Activated CD4-positive, CD25-positive, alpha-beta regulatory T cell (primary cell): ENCODE measurements at places on chromosomes 1 and 21.

GRCh38 chr21:46153247-46154154, 1.9 kb downstream of the FTCD start:
- no peak for DNase-seq

DNA sequence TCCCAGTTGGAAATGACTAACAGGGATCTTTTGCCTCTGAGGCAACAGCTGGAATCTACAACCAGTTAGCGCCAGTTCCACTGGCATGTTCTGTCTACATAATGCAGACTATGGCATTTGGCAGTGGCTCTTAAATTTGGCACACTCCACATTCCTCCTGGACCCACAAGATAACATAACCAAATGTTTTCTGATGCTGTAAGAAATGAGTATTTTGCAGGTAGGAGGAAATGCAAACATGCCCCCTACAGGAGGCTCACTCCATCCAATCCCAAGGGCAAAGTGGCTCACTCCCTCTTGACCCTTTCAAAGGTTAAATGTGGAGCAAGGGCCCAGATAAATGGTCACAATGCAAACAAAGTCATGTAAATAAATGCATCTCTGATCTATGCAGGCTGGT, 129.2 kb upstream of the PROX1 start:
- no peak for DNase-seq

DNA sequence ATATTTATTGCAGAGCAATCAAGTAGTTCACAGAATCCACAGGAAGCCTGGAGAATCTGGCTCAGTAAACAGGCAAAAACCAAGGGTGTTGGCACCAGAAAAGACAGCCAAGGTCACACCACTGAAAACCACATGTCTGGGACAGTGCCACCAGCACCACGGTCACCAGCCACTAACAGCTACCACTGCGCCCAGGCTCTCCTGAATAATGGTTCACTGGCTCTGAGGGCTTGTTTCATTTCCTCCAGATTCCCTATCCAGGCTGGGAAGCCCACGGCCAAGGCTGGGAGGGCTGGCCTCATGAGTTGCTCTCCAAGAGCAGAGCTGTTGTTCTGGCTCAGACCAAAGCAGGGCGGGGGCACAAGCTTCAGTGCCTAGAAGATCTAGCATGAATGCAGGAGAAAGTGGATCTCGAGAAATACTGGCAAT, 54.5 kb upstream of the PTGFRN start:
- DNase-seq: no peak

DNA sequence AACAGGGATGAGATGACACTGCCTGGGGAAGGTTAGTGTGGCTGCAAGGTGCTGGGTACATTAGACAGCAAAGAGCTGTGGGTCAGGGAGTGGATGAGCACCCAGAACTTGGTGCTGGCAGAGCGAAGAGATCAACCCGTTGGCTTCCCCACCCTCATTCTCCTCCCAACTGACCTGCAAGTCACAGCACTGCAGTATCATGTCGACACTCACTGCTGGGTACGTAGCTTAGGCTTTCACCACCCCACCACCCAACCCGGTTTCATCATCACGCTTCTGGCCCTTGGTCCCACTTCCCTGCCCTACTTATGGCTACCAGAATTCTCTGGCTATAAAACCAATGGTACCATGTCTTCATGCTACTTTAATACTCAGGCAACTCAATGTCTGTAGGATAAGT, 73.6 kb upstream of the LYST start:
- no peak for DNase-seq

DNA sequence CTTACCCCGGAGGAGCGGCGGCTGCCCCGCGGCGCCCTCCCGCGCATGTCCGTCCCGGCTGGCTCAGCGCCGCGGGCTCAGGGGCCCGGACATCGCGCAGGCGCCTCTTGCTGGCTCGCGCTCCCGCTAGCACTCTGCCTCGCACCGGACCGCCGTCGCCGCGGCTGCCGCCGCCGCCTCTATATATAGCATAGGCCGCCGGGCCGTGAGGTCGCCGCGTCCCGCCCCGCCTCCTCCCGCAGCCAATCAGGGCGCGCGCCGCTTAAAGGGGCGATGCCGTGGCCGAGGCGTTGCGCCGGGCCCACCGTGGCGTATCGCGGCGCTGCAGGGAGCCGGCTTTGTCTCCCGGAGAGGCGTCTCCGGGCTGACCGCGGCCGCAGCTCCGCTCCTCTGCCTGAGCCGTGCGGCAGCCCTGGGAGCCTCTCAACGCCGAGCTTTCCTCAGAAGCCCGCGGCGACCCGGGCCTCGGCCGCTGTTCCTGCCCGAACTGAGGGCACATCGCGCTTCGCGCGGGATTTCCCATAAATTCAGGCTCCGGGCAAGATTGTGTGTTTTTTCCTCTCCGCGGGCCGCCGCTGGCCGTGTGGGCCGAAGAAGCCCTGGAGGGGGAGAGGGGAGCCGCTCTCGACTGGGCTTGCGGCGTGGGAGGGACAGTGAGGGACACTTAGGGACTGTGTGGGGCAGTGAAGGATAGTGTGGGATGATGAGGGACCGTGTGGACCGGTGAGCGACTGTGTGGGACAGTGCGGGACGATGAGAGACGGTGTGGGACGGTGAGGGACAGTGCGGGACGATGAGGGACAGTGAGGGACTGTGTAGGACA, at the start of gene ERRFI1:
TSS of gene ERRFI1 (minus strand) at position 157 of the 823 bp plus-strand sequence. CDS start 10,690 bp downstream, outside the sequence.
- DNase-seq: peak; percentile 80

GRCh38 chr1:246725191-246725590, 982 bp downstream of the SCCPDH start:
- DNase-seq: no peak

- DNase-seq: no peak
Observed at GRCh38 chr1:161193561-161194235, 5.2 kb downstream of the ADAMTS4 start.

DNA sequence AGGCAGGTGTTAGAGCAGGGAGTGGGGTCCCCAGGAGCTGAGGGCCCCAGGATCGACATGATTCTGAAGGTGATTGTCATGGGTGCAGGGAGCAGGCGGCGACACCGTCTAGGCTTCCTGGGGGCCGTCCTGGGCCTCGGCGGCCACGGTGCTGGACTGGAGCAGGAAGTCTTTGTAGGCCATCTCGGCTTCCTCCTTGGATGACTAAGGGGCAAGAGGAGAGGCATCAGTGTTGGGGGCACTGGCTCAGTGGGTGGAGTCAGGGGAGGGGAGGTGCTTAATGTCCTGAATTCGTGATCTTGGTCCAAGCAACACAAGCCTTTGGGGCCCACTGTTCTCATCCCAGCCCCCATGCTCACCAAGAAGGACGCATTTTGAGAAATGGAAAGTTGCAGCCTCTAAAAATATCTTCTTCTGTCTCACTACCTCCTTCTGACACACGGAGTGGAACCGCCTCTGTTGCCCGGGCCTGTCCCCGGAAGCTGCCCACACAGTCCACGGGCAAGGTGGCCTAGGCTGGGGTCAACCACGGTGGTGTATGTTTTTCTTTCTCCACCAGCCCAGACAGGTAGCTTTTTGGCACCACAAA, 8.6 kb upstream of the FCMR start:
- no peak for DNase-seq

- peak; percentile 8 for DNase-seq
Observed at GRCh38 chr1:205440476-205441317, 15.1 kb downstream of the BLACAT1 start.

DNA sequence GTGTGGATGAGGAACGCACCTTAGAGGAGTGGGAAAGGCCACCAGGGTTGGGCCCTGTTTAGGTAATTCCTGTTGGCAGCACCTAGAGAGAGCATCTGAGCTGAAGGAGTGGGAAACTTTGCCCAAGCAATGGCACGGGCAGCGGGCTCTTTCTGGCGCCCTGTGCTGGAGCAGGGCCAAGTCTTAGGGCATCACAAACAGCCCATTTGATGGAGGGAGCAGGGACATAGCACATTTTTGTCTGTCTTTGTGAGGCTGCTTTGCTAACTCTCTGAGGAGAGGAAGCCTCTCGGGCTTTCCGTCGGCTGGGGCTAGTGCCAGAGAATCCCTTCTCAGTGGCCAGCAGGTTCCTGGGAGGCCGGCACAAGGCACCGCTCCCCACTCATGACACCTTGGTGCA, 22.5 kb upstream of the CNTN2 start:
- no peak for DNase-seq

DNA sequence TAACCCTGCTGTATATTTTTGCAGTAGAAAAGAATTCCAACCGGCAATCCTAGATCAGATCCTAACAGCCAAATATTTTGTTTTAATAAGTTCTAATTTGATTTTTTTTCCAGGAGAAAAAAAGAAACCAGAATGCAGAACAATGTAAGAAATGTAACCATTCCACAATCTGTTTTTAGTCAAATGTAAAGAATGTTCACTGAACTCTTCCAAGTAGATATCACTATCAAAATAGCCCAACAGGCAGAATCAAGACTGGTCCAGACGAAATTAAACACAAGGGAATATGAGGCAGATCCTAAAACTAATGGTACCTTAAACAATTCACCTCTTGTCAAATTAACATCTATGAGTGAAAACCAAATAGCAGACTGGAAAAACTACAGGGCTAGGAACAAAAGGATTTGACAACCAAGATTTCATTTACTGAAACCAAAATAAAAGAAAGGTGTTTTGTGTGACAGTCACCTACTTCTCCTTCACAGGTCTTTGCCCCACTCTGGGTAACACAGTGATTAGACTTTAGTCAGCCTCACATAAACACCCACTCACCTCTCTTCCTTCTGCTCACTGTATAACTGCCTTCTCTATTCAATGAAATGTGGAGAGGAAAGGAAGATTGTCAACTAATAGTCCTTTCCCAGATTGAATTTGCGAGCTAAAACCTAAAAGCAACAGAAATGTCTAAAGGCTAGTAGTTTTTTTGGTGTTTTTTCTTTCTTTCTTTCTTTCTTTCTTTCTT, 137.9 kb downstream of the FAF1 start:
- DNase-seq: no peak

- DNase-seq: peak; percentile 69
Observed at GRCh38 chr21:33947451-33948095, 32.0 kb upstream of the ATP5PO start.

DNA sequence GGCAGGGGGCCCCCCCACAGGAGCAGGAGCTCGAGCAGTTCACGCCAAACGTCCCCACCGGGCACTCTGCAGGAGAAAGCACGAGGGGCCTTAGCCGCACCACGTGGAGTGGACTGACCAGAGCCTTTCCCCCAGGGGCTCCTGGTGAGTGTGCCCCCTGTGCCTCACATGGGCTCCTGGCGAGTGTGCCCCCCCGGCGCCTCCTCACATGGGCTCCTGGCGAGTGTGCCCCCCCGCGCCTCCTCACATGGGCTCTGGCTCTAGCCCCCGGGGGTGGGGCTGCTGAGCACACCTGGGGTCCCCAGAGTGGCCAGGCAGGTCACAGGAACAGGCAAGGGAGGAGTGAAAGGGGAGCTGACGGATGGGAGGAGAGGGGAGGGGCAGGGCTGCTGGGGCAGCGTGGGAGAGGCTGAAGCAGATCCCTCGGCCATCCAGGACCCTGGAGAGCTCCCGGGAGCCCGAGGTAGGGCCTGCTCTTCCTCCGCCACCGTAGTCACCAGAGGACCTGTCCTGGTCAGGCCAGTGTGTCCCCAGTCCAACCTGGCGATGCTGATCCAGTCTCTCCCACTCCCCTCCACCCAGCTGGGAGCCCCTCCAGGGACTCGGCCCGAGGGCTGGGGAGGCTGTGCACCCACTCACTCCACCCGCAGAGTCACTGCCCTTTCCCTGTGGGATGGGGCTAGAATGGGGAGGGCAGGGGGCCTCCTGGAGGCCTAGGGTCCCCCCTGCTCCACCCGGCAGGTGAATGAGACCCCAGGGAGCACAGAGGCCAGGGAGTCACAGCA, 47.6 kb downstream of the ARHGEF16 start:
- DNase-seq: no peak

GRCh38 chr1:33441088-33441745, 10.3 kb upstream of the PHC2 start:
- no peak for DNase-seq

GRCh38 chr1:20723537-20724363, 5.9 kb upstream of the KIF17 start:
- no peak for DNase-seq

DNA sequence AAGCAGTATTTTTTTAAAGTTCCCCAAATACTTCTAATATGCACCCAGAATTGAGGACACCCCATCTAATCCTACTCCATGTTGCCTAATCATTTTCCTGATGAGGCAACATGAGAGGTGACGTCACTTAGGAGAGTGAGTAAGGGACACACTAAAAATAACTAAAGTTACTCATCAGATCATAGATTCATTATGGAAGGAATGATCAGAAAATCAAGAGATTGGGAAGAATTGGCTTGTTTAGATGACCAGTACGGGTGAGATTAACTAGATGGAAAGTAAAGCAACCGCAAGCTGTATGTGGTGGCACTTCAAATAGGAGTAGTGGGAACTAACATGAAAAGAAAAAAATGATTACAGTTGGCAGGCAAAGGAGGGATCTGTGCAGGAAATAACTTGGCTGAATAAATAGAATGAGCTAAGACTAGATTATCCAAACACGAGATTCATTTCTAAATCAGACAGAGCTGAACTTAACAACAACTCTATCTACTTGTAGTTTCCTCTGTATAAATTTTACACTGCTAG, 61.4 kb upstream of the CXADR start:
- DNase-seq: no peak

DNA sequence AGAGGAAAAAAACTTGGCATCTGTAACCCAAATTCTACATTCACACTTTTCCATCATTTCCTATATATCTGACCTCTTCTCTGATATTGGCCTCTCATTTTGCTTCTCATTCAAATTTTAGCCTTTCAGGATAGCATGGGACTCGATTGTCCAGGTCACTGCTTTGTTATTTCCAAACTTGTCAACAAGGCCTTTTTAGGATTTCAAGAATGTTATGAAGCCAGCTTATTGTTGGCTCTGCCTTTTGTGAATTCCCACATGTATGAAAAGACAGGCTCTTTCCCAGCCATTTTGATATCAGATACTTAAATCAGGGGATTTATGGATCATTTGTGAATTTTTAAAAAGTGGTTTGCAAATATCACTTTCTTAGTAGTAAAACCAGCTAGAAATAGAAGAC, 663.5 kb downstream of the NCAM2 start:
- no peak for DNase-seq

- DNase-seq: no peak
Observed at GRCh38 chr21:45983981-45984551, 2.5 kb downstream of the COL6A1 start.

DNA sequence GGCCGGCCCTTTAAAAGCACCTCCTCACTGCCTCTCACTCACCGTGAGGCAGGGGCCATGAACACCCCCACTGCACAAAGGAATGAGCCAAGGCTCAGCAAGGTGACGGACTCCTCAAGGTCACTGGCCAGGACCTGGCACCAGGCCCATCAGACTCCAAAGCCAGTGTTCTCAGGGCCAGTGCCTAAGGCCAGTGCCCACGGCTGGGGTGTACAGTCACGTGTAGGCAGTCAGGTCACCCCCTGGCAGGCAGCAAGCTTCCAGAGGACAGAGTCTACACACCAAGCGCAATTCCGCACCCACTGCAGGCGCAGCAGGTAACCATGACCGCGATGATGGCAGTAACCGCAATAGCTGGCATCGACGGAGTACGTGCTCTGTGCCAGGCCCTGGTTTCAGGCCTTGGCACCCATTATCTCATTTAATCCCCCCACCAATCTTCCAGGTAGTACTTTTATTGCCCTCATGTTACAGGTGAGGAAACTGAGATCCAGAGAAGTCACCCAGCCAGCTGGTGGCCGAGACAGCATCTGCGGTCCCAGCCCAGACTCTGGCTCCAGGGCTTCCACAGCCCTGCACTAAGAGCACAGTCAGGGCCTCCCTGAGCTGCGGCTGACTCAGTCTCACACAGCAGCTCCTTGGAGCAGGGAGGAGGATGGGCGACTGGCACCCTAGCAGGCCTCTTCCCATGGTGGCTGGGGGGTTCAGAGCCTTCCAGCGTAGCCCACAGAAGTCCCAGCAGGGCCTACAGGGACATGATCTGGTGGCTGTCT, 27.0 kb downstream of the RAP1GAP start:
- DNase-seq: no peak
